ENCODE measurements at places on chromosomes 16 and 17. TPM values are rescaled to one million over a fixed set of nuclear protein-coding genes. Genes with fewer than 3 reads are reported as not detected.

CPNE7 gene
- not detected for total RNA-seq

KRT23 gene
- not detected for total RNA-seq

GRCh38 chr16:56013962-56014552 is 138.9 kb upstream of the CES5A start:
- no peak overlapping the region for H3K27ac ChIP-seq
- no peaks in the 10 kb centered on the region for H3K4me1 ChIP-seq
- no peak overlapping the region for H3K4me3 ChIP-seq
- peak; percentile 24 for DNase-seq

GRCh38 chr17:55154101-55154500 is 110.7 kb upstream of the HLF start:
- H3K36me3 ChIP-seq: no peaks in the 10 kb centered on the region
- H3K27ac ChIP-seq: no peak overlapping the region
- no peak for DNase-seq
- no peaks in the 10 kb centered on the region for H3K27me3 ChIP-seq
- H3K4me3 ChIP-seq: no peak overlapping the region

GRCh38 chr16:68088130-68088972 is 3.2 kb downstream of the NFATC3 start:
- no peak overlapping the region for H3K27ac ChIP-seq
- no peak for DNase-seq
- H3K36me3 ChIP-seq: no peaks in the 10 kb centered on the region
- no peaks in the 10 kb centered on the region for H3K27me3 ChIP-seq
- H3K4me3 ChIP-seq: no peak overlapping the region

GRCh38 chr17:69117855-69118784 is 23.6 kb downstream of the ABCA6 start:
- H3K36me3 ChIP-seq: no peaks in the 10 kb centered on the region
- H3K27me3 ChIP-seq: no peaks in the 10 kb centered on the region
- DNase-seq: no peak
- peaks cover 3% of the 10 kb centered on the region for H3K4me1 ChIP-seq

DNA sequence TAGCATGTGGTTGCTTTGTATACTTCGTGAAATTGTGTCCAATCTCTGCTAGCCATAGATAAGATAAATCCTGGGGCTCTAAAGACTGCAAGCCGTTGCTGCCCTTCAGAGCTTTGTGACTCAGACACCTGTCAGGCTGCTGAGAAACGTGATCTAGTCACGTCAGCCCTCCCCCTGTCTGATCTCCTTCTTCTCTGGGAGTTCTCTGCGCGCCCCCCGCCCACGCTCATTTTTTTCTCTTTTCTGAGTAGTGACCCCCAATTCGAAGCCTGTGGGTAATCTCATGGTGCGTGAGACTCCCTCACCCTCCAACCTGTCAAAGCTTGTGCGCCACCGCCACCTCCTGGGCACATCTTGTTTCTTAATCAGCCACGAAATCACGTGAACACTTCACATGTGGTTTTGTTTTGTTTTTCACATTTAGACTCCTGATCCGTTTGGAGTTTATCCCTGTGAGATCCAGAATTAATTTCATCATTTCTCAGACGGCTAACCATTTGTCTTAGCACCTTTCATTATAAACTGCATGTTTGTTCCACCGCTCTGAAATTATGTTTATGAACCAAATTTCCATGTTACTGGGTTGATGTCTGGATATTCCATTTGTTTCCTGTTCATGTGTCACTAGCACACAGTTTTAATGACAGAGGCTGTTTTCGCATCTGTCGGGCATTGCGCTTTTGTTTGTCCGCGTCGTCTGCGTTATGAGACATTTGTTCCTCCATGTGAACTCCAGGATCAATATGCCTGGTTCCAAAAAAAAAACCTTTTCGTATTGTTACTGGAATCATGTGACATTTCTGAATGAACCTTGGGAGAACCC is 977 bp upstream of the ZNF778 start:
- H3K4me3 ChIP-seq: peak overlapping the region; percentile 92
- H3K4me1 ChIP-seq: peaks cover 18% of the 10 kb centered on the region
- H3K27me3 ChIP-seq: no peaks in the 10 kb centered on the region
- peak overlapping the region; percentile 97 for H3K27ac ChIP-seq
